Bone marrow (tissue), 2 donors: ENCODE measurements at places on chromosomes 5 and 9.

- DNase-seq: no peak
Observed at GRCh38 chr5:6633469-6634245, 417 bp downstream of the SRD5A1 start.

GRCh38 chr5:57711471-57711870, 228.9 kb upstream of the ACTBL2 start:
- no peak for DNase-seq

- no peak for DNase-seq
Observed at GRCh38 chr5:149135536-149136201, 5.6 kb upstream of the ABLIM3 start.

- no peak for DNase-seq
Observed at GRCh38 chr5:173890195-173890991, 2.2 kb downstream of the CPEB4 start.

DNA sequence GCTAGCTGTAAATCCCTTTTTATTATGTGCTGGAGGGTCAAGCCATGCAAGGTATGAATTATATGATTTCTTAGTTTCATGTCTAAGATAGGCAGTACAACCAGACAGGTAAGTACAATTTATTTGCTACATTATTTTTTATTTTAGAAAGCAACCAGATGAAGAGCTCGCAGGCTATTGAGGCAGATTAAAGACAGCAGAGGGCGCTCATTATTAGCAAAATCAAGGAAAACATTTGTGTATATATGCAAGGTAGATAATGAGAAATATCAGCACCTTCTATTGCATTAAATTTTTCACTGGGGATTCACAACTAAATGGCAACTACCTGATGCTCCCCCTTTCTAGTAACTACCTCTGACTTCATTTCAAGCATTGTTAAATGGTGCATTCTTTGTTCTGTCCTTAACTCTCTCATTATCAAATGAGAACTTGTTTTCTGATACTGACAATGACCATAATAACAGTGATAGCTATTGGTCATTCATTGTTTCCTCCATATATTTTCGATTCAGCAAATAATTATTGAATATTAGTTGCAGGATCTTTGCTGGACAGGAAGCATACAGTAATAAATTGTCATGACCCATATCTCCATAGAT, 8.6 kb downstream of the SCGB3A2 start:
- peak; percentile 49 for DNase-seq

GRCh38 chr5:59276325-59276675, 617.2 kb downstream of the PDE4D start:
- no peak for DNase-seq

GRCh38 chr5:59367791-59368394, 525.6 kb downstream of the PDE4D start:
- DNase-seq: peak; percentile 16

GRCh38 chr5:171363846-171364245, 23.8 kb upstream of the NPM1 start:
- DNase-seq: no peak

DNA sequence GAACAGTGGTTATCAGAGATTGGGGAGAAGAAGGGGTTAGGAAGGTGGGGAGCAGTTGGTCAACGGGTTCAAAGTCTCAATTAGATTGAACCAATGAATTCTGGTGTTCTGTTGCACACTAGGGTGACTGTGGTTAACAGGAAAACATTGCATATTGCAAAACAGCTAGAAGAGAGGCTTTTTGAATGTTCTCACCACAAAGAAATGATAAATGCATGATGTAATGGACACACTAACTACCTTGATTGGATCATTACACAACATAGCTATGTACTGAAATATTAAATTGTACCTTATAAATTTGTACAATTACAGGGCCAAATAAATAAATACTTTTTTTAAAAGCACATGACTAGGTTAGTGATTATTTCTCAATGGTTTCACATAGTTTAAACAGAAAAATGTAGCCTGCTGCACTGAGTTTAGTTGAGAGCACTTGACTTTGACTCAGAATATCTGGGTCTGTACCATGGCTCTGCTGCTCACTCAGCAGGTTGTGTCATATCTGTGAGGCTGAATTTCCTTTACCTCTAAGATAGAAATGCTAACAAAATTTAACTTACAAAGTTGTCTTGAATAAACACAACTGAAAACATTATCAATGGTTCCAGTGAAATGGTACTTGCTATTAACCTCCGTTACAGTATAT, 30.4 kb downstream of the NUDT12 start:
- DNase-seq: no peak

- DNase-seq: no peak
Observed at GRCh38 chr9:113591899-113592625, 128.5 kb downstream of the RGS3 start.

GRCh38 chr9:98790134-98790841, 6.1 kb downstream of the ANKS6 start:
- no peak for DNase-seq

GRCh38 chr5:159471904-159472303, 141.6 kb upstream of the IL12B start:
- DNase-seq: no peak

DNA sequence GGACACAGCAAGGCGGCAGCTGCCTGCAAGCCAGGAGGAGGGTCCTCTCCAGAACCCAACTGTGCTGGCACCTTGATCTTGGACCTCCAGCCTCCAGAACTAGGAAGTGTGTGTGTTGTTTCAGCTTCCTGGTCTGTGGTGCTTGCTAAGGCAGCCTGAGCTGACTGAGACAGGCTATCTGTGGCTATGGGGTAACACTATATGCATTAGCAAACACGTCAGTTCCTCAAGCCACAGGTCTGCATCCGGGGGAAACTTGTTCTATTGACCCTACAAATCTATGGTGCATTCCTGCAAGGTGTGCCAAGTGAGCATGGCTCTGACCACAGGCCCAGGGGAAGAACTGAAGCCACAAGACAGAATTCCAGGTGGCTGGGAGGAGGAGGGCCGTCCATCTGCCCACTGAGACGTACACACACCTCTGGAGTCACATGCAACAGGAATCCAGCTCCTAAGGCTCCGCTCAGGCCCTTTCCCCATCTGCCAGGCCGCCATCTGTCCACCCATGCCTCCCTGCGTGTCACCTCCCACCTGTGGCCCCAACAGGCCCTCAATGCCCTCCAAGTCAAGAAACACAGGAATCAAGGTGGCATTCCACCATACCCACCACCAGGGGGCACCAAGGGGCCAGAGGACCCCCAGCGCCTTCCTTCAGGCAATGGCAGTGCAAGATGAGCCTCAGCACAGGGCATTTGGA, 174.9 kb downstream of the ROR2 start:
- peak; percentile 8 for DNase-seq

DNA sequence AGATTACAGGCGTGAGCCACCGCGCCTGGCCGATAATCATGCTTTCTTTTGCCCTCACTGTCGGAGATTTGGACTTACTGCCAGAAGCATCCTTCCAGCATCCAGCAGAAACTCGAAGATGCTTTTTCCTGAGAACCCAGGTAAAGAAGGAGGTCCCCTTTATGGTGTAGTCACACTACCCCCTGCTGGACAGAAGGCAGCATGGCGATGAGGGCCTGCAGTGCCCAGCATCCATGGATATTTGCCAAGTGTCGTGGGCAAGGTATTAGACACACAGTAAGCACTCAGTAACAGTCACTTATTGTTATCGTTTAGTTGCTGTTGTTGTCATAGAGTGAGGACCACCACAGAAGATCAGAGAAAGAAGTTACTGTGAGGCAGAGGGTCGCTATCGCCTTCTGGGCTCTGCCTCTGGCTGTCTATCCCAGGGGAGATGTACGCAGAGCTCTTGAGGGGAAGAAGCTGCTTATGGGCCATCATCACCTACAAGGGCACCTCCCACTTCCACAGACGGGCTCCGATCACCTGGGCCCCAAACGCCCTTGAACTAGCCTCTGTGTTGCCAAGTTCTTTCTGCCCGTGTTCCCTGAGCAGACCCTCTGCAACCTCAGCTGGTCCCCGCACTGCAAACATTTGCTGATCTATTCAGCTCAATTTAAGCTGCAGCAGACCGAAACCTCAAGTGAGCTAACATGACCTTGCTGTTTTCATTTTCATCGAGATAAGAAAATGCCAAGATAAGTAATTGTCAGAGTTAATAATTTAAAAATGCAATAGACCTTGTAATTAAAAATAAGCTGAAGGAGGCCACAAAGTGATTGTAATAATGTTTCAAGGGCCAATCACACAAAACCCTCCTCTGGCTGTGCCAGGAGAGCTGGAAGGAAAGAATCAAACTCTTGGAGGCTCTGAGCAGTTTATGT, 23.9 kb downstream of the C5orf15 start:
- no peak for DNase-seq

DNA sequence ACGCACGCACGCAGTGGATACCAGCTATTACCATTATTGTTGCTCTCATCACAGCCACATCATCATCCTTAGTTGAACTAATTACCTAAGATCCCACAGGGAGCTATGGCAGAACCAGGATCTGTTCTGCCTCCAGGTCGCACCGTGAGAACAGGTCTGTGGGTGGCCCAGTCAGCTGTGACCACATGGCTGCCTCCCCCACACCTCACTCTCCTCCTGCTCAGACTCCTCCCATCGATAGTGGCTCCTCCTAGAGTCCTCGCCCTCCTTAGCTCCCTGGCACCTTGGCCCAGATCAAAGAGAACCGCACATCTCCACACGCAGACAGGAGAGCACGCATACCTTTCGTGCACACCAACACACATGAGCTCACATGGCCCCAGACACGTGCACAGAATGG, 32.4 kb upstream of the RPL26L1 start:
- DNase-seq: no peak

DNA sequence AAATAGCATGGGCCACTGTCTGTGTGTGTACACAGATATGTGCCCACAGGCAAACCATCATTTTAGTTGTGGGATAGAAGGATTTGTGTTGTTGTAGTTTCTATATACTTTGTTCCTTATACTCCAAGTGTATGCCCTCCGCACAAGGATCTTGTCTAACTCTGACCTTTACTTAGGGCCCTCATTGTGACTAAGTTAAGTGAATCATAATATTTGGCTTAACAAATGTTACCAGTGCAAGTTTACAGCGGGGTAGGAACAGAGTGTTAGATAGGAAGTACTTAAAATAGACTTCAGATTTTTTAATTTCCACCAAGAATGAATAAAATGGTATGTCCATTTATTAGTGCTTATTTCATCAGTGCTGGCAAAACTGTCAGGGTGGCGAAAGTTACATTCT, 29.5 kb upstream of the CYFIP2 start:
- DNase-seq: no peak

- DNase-seq: no peak
Observed at GRCh38 chr5:89349246-89349980, 466.4 kb upstream of the MEF2C start.

GRCh38 chr5:79567926-79568549, 44.2 kb upstream of the TENT2 start:
- DNase-seq: no peak

- no peak for DNase-seq
Observed at GRCh38 chr5:67377631-67378030, 181.0 kb upstream of the CD180 start.

DNA sequence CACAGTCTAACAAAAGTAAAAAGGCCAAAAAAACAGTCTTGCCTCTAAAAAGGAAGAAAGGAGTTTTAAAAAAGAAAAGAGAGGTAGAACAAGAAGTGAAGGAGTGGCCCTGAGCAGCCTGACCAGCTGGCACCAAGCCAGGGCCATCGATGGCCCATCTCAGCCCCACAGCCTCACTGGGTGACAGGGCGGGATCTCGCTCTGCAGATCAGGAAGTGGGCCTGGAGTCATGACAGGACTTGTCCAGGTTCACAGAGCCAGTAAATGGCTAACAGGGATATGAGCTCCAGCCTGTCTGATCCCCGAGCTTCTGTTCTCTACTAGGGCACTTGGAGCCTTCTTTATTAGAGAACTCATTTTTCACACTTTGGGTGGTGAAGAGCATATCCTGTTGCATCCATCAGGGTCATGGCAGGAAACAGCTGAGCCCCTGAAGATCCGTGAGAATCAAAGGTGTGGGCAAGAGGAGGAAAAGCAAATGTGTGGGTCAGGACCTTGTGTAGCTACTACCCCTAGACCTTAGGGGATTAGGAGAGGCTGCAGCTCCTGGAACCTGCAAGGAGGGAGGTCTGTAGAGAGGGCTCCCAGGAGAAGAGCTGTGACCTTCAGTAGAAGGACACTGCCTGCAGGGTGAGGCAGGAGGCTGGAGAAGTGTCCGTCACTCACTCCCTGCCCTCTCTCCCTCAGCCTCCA, 299.0 kb upstream of the MSX2 start:
- no peak for DNase-seq

GRCh38 chr5:55585206-55585610, 50.4 kb upstream of the PLPP1 start:
- no peak for DNase-seq

- DNase-seq: no peak
Observed at GRCh38 chr9:85117831-85118230, 448.3 kb downstream of the NTRK2 start.

DNA sequence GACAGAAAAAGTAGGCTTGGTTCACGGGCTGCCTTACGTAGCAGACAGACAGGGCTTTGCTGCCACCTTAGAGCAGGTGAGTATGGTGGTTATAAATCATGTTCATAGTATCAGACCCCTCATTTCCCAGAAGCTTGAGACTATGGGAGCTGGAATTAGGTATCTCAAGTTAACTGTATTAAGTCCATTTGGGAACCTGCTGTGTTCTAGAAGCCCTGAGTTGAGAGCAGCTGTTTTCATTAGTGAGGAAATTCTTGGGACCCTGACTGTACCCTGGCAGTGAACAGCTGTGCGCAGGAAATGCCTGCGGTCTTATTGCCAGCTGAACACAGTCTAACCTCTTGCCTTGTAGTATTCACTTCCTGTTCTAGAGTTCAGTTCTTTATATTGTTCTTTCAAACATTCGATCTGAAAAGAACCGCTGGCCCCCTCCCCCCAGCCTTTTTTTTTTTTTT, 29.8 kb downstream of the UGCG start:
- DNase-seq: peak; percentile 95

DNA sequence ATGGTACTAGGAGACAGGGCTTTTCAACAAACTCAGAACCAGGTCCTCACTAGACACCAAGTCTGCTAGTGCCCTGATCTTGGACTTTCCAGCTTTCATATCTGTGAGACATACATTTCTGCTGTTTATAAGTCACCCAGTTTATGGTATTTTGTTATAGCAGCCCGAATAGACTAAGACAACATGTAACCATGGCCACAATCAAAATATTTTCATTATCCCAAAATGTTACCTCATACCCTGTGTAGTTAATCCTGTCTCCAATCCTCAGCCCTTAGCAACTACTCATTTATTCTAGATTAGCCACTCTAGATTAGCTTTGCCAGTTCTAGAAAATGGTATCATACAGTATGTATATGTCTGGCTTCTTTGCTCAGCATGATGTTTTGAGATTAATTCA, 6.3 kb upstream of the ATG10 start:
- DNase-seq: no peak

- DNase-seq: no peak
Observed at GRCh38 chr5:131382407-131383395, 118.8 kb downstream of the CDC42SE2 start.

GRCh38 chr5:150649108-150650020, 8.9 kb downstream of the SYNPO start:
- DNase-seq: no peak

GRCh38 chr9:124802426-124802825, 25.5 kb downstream of the OLFML2A start:
- no peak for DNase-seq

DNA sequence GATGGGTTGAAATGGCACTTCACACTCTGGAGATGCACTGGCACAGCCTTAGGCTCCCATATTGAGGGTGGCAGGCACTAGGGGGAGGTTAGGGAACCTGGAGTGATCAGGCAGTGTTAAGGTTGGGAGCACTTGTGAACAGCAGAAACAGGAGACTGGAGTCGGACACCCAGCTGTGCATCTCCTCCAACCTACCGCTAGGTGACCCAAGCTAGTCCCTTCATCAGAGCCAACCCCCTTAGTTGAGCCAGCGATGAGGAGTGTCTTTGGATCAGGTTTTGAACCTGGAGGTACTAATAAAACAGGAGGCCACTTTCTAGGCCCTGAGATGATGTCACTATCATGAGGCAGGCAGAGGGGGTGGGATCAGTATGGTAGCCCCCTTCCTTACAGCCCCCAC, 1.7 kb downstream of the ACTL7B start:
- no peak for DNase-seq
